ENCODE measurements at places on chromosomes 7 and 10. TPM values are rescaled to one million over a fixed set of nuclear protein-coding genes. Genes with fewer than 3 reads are reported as not detected.

The CPVL gene
- 51.7 TPM for polyA plus RNA-seq

The MLXIPL gene
- polyA plus RNA-seq: 5.5 TPM

- no peak for DNase-seq
Observed at GRCh38 chr10:102242118-102242485, 790 bp upstream of the PITX3 start.

DNA sequence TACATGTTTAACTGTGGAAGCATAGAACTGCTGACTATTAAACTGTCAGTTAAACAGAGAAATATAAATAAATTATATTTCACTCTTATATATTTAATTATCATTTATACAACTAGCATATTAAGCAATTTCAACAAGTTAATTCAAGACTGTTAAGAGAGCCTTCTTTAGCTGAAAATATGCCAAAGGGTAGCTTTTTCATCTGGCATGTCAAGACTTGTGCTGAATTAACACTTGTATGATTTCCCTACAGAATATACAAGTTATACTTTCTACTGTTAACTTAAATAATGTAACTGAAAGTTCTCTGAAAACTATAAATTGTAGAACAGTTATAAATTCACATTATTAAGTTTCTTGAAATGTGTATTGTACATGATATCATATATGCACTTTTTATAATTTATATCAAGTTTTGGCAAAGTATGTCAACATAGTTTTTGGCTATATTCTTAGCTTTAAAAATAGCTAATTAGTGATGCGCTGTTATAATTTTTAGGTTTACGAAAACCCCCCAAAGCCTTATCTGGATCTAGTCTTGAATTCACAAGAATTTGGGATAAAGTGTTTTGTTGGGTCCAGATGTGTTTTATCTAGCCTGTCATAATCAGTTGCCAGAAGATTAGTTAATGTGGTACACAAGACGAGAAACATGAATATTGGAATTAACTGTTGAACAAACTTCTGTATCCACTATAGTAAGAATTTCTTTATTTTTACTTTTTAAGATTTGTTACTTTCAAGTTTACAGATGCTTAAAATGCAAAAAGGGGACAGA is 231.1 kb upstream of the FOXP2 start:
- DNase-seq: no peak

DNA sequence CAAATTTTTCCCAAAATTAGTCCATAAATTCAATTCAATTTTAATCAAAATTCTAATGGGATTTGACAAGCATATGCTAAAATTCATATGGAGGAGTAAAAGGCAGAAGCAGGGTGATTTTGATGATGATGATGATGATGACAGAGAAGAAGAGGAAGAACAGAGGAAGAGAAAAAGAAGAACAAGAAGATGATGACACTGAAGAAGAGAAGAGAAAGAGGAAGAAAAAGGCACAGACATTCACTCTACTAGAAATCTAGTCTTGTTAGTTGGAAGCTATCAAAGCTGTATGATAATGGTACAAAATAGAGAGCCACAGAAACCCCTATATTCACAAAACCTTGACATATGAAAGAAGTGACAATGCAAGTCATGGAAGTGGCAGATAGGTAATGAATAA is 157.9 kb downstream of the ELMO1 start:
- no peak for DNase-seq
